ENCODE measurements at places on chromosomes 2 and 18.

GRCh38 chr18:43620936-43621335, 343.6 kb upstream of the SYT4 start:
- H3K4me3 ChIP-seq: no peak overlapping the region
- DNase-seq: no peak
- H3K27ac ChIP-seq: no peak overlapping the region
- no peaks in the 10 kb centered on the region for H3K27me3 ChIP-seq

GRCh38 chr2:63975437-63976124, 43.6 kb downstream of the VPS54 start:
- H3K4me3 ChIP-seq: no peak overlapping the region
- no peak for DNase-seq
- H3K27ac ChIP-seq: no peak overlapping the region
- H3K4me1 ChIP-seq: no peaks in the 10 kb centered on the region
- no peaks in the 10 kb centered on the region for H3K27me3 ChIP-seq
- no peaks in the 10 kb centered on the region for H3K36me3 ChIP-seq

- no peak overlapping the region for H3K4me3 ChIP-seq
- no peaks in the 10 kb centered on the region for H3K36me3 ChIP-seq
- DNase-seq: no peak
- H3K27me3 ChIP-seq: no peaks in the 10 kb centered on the region
- H3K27ac ChIP-seq: no peak overlapping the region
- no peaks in the 10 kb centered on the region for H3K4me1 ChIP-seq
These were observed 26.3 kb downstream of the TMEM163 start for GRCh38 chr2:134692499-134692898.

GRCh38 chr2:30112561-30112960, 34.2 kb upstream of the YPEL5 start:
- H3K36me3 ChIP-seq: no peaks in the 10 kb centered on the region
- no peaks in the 10 kb centered on the region for H3K4me1 ChIP-seq
- H3K27me3 ChIP-seq: no peaks in the 10 kb centered on the region
- H3K4me3 ChIP-seq: no peak overlapping the region
- no peak for DNase-seq

DNA sequence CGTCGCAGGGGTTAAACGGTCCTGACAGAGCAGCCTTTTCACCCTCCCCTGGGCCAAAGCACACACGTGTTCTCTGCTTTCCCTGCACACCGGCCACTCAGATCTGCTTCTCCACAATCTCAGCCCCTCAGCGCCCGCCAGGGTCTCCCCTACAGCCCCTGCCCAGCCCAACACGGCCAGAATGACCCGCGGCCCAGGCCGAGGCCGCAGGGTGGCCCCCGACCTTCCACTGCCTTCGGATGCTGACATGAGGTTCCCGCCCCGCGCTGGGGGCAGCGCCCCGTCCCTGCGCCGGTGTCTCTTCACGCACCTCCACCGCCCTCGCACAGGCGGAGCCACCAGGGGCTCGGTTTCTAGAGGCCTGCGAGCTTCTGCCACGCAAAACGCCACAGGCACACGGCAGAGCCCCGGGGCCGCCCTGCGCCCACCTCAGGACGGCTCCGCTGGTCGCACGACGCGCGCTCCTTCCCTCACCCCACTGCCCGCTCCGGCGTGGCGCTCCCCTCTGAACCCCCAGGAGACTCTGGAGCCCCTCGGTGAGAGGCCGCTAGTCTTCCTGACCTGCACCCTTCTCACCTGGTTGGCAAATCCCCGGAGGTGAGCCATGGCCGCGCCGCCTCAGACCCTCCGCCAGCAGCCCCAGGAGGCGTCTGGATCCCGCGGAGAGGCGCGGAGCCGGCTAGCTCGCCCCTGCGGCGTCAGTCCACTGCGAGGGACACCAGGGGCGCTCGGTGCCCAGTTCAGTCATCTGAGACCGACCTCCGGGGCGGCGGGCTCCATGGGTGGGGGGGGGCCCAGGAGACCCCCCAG, 749 bp downstream of the STK25 start:
- no peaks in the 10 kb centered on the region for H3K36me3 ChIP-seq
- H3K27ac ChIP-seq: peak overlapping the region; percentile 87
- H3K27me3 ChIP-seq: no peaks in the 10 kb centered on the region
- H3K4me3 ChIP-seq: peak overlapping the region; percentile 87

Measured in Peyer's patch (tissue), 4 donors.